ENCODE measurements at places on chromosomes 3 and 15.

- no peak for DNase-seq
Measured at GRCh38 chr3:76040946-76041345, 255.6 kb upstream of the ZNF717 start.

GRCh38 chr15:100918690-100919480 is at the start of gene LRRK1:
Gene LRRK1, plus strand, starts transcription at chr15:100919357. Its CDS starts 5,276 bp downstream, at chr15:100924633.
- DNase-seq, result no peak

GRCh38 chr15:96181873-96182301 is 148.6 kb upstream of the NR2F2 start:
- peak; percentile 66 for DNase-seq

- DNase-seq, result no peak
Measured at GRCh38 chr3:52798978-52799476, 4.4 kb downstream of the ITIH3 start.
